ENCODE measurements at places on chromosomes 12 and 14. TPM values are rescaled to one million over a fixed set of nuclear protein-coding genes. Genes with fewer than 3 reads are reported as not detected.

DNA sequence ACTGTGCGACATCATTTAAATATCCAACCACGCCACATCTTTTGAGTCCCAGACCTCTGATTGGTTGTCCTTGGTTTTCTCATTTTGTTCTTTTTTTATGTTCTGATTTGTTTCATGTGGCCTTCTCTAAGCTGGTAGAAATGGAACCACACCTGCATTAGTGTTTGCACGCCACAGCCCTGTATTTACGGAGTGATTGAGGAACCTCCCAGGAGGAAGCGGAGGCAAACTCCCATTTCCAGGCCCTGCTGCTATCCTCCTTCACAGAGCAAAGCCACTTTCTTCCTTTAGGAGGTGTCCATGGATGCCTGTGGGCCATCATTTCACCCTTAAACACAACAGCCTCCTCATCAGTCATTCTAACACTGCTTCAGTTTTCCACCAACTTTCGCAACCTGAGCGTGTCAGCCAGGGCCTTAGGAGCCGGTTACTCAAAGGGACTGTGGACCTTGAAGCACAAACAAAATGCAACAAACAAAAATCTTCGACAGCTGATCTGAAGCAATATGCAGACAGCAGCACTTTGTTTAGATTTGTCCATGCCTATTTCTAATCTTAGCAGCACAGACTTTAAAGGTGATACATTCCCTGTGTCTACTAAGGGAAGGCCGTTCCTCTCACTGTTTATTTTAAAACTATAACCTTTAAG, 1258.1 kb upstream of the TMEM132C start:
- no peaks in the 10 kb centered on the region for H3K27me3 ChIP-seq
- DNase-seq, result no peak
- no peaks in the 10 kb centered on the region for H3K4me1 ChIP-seq
- H3K27ac ChIP-seq, result no peak overlapping the region
- no peaks in the 10 kb centered on the region for H3K36me3 ChIP-seq
- no peak overlapping the region for H3K4me3 ChIP-seq

DNA sequence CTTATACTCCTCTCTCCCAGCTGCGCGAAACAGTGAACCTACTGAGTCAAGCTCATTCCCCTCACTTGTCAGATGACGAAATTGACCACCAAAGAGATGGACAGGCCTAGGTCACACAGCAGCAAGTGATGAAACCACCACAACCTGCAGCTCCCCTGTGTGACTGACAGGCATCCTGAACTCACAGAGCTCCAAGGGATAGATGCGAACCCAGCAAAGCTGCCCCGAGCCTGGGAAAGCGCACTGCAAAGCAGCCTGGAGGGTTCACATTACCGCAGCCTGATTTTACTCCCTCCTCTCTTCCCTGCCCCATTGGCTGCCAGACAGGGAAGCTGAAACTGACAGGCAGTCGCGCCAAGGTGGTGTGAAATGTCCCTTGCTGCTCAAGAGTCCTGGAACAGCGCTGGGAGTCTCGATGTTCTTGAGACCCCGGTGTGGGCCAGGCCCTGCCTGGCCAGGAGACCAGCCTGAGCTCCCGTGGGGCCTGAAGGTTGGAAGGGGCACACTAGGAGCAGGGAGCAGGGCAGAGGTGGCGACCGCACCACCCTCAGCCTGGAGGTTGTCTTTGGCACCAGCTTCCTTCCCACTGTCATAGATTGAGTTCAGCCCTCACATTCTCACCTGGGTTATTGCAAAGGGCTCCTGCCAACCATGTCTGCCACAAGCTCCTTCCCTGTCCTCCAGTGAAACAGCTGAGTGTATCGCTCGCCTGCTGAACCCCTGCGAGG, 36.3 kb downstream of the SNRNP35 start:
- no peak for DNase-seq
- no peak overlapping the region for H3K27ac ChIP-seq
- H3K36me3 ChIP-seq, result peaks cover 5% of the 10 kb centered on the region
- H3K27me3 ChIP-seq, result no peaks in the 10 kb centered on the region

The OVCH1 gene
- polyA plus RNA-seq, result 0.38 TPM

The CLEC4C gene
- not detected for polyA plus RNA-seq

The SLCO1B1 gene
- not detected for polyA plus RNA-seq

The CLEC6A gene
- polyA plus RNA-seq, result not detected
